Omental fat pad (tissue), 4 donors: ENCODE measurements at places on chromosomes 1 and 21. TPM values are rescaled to one million over a fixed set of nuclear protein-coding genes. Genes with fewer than 3 reads are reported as not detected.

Gene C1orf87
- not detected for total RNA-seq

GRCh38 chr1:22184892-22185612 lies 42.2 kb upstream of the WNT4 start:
- DNase-seq = no peak

GRCh38 chr21:45114072-45114471 lies 39.7 kb downstream of the ADARB1 start:
- no peak for DNase-seq

Gene TCHHL1
- not detected for total RNA-seq

DNA sequence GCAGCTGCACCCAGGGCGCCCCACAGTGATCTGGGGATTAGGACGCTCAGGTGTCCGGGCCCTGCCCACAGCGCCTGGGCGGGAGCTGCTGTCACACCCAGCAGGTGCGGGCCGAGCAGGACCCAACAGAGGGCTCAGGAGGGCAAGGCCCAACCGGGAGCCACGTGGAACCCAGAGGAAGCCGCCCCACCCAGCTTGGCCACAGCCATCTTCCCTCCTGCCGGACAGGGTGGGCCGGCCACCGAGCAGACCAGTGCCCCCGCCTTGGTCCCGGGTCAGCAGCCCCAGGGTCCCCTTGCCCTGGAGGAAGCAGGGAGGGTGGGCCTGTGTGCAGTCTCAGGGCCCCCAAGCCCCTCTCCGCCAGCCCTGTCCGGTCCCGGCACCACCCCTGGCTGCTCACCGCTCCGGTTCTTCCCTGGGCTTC lies 6.3 kb upstream of the TTLL10 start:
- no peak for DNase-seq

- no peak for DNase-seq
These were observed 30.3 kb upstream of the TMEM125 start for GRCh38 chr1:43239484-43239883.

DNA sequence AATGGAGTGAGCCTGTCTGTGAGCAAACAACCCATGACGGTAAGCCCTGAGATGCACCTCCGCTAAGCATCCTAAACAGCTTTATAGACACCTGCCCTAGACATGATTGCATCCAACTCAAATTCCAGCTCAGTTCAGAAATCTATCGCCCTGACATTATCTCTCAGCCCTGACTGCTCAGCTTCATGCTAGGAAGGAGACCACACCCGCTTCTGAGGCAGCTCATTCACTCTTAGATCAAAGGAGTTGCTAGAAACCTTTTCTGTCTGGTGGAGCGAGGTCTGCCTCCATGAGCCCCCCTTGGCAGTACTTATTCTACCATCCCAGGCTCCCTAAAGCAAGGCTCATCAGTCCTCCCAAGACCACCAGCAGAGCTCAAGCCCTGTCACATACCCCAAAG lies 17.0 kb downstream of the IL10RB start:
- DNase-seq = no peak

Gene CD52
- total RNA-seq = not detected

Gene RPE65
- not detected for total RNA-seq

Gene SPRR3
- total RNA-seq = not detected

GRCh38 chr1:21468599-21468998 lies 28.7 kb downstream of the NBPF3 start:
- DNase-seq = no peak

Gene REN
- total RNA-seq = 2.8 TPM

Gene SEMA6C
- 2.6 TPM for total RNA-seq

- DNase-seq = no peak
These were observed 16.3 kb upstream of the CDK18 start for GRCh38 chr1:205488074-205488723.

Gene SPRR2A
- total RNA-seq = not detected

DNA sequence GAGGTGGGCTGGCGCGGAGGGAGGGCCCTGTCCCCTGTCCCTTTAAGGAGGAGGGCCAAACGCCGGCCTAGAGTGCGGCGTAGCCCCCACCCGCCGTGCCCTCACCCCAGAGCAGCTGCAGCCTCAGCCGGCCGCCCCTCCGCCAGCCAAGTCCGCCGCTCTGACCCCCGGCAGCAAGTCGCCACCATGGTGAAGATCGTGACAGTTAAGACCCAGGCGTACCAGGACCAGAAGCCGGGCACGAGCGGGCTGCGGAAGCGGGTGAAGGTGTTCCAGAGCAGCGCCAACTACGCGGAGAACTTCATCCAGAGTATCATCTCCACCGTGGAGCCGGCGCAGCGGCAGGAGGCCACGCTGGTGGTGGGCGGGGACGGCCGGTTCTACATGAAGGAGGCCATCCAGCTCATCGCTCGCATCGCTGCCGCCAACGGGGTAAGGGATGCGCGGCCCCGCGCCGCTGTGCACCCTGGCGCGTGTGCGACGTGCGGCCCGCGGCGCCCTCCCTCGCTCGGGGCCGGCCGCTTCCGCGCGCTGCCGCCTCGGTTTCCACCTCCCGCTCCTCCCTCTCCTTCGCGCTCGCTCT lies at the start of gene PGM1:
Gene PGM1 (plus strand): TSS at position 109 of the 583 bp plus-strand sequence. CDS start 78 bp downstream, at position 187.
- DNase-seq = peak; percentile 35

DNA sequence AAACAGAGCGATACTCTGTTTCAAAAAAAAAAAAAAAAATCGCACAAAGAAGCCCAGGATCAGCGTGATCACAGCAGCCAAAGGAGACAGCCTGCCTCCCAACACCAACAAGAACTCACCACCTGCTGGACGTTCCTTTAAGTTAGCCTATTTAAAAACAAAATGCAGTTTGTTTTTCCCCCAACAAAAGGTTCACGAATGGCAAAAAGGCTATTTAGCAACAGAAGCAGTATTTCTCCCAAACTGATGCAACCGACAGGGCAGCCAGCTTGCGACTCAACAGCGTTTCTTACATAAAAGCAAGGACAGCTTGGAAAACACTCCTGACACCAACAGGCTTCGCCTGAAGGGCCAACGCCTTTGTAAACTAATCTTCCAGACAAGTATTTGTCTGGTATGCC lies 6.8 kb downstream of the SSU72 start:
- DNase-seq = no peak

GRCh38 chr1:25342846-25343245 lies 4.7 kb downstream of the TMEM50A start:
- DNase-seq = no peak

Gene PCSK9
- total RNA-seq = 0.56 TPM

Gene UQCRHL
- total RNA-seq = 0.82 TPM

- DNase-seq = no peak
These were observed 1366.0 kb downstream of the NCAM2 start for GRCh38 chr21:22364163-22364562.

Gene KPRP
- total RNA-seq = not detected

GRCh38 chr1:9590201-9590600 lies 1.5 kb downstream of the TMEM201 start:
- DNase-seq = no peak

GRCh38 chr1:6996866-6997265 lies 211.6 kb downstream of the CAMTA1 start:
- no peak for DNase-seq

Gene SLC6A9
- 3.1 TPM for total RNA-seq

DNA sequence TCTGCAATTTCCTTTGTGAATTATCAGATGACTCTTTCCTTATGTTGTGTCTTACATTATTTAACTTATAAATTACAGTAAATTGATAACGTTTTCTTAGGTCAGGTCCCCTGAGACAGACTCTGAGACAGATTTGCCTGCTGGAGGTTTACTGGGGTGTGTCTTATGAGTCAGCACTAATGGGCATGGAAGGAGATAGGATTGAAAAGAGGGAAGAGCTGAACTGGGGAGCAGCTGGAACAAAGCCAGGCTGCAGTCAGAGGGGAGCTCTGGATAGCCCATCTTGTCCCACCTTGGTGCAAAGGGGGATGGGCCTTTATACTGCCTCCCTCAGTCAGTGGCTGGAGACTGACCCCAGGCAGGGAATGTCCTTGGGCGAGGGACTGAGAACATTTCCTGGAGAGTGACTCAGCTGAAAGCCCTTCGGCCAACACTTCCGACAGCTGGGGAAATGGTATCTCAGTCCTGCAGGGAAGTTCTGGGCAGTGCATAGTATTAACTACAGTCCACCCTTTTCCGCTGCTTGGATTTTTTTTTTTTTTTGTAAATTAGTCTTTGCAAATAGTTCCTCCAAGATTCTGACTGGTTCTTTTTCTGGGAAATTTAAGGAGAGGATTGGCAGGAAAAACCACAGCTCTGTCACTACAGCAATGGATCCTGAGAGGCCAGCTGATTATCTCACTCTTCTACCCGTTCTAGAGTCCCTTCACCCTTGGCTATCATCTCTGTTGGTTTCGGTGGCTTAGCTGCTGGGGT lies 39.1 kb upstream of the CDC42BPA start:
- no peak for DNase-seq

Gene SLFNL1
- total RNA-seq = 1.6 TPM

GRCh38 chr1:3573500-3573899 lies 37.8 kb downstream of the MEGF6 start:
- DNase-seq = no peak

Gene SLC9C2
- total RNA-seq = not detected

GRCh38 chr21:39863111-39863510 lies 4.1 kb upstream of the PCP4 start:
- DNase-seq = no peak

GRCh38 chr1:110875216-110875731 lies 2.3 kb downstream of the CD53 start:
- DNase-seq = no peak

Gene CYP4A22
- 0.93 TPM for total RNA-seq

DNA sequence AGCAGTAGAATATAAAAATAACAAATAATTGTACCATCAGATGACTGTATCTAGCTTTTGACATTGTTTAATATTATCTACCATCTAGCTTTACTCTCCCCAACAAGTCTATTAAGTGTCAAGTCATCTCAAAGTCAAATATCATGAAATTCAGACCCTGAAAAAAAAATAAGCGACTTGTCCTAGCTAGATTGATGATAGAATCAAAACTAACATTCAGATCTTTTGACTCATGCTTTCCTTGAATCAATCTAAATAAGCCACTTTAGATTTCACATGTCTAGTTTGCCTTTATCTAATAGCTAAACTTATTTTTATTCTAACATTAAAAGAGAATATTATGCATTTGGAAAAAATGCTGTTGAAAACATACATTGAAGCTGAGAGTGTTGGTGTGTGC lies 35.4 kb downstream of the CRB1 start:
- DNase-seq = no peak

Gene COL11A1
- total RNA-seq = 0.06 TPM

GRCh38 chr1:159181328-159182024 lies 10.1 kb downstream of the CADM3 start:
- DNase-seq = no peak

Gene CD1C
- not detected for total RNA-seq

GRCh38 chr21:38032082-38032801 lies 116.0 kb upstream of the KCNJ6 start:
- DNase-seq = no peak

GRCh38 chr1:109527098-109527811 lies 12.4 kb upstream of the GPR61 start:
- DNase-seq = no peak

DNA sequence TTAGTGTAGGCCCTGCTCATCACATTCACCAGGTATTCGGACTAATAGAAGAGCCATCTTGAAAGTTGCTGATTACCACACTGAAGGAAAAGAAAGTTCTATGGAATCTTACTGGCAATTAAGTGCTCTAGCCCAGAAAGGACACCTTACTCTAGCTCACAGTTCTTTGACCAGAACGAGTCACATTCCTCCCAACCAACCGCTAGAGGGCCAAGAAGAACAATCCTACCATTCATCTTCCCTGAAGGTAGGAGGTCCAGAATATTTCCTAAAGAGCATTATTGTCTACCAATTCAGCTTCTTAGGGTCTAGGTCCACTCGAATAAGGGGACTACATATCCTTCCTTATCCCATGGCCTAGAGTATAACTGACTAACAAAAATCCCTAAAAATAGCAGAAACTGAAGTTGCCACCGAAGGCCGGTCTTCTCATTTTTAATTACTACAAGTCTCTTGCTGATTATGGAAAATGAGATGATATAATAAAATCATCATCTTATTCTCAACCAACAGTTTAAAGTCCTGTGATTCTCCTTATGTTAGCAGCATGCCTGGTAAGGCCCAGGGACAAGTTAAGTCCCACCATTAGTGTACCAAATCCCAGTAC lies 2.7 kb upstream of the FMO1 start:
- DNase-seq = no peak

DNA sequence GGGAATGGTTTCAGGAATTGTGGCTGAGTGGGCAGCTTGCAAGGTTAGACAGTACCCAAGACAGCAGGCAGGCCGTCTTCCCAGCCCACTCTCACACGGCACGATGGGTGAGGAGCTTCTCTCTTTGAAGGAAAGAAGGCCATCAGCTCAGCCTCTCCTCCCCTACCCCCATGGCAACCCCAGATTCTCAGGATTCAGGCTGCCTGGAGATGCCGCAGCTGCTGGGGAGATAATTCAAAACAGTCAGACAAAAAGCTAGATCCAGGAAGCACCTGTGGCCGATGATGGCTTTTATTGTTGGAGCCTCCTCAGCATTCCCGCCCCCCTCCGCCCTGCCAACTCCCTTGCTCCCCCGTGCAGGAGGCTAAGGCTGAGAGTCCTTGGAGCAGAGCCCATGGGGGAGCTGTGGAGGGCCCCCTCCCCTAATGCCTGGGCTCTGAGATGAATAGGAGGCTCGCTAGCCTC lies 220.5 kb downstream of the TRABD2B start:
- no peak for DNase-seq

DNA sequence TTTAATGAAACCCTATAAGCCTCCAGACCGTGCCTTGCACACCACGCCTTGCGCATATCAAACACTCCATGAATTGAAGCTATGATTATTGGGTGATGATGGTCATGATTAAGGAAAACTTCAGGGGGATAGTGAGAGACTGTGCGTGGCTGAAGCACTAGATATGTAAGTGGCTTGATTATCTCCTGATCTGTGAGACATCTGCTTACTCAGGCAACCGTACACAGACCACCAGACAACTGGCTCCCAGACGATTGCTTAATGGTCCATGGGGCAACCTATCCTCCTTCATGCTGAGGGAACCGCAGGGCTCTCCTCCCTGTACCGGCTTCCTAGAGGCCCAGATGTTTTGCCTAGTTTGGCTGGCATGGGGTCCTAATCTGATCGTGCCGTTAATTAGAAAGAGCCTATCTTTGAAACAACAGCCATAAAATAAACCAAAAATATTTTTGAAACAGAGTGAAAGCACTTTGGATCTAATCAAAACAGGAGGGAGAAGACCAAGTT lies 51.6 kb downstream of the IRF2BP2 start:
- no peak for DNase-seq

Gene HSD11B1
- 12.8 TPM for total RNA-seq

GRCh38 chr21:33268393-33268736 lies 2.2 kb downstream of the IL10RB start:
- DNase-seq = no peak

Gene CENPS
- 5.4 TPM for total RNA-seq
